Hindlimb muscle (tissue), 1 donor: ENCODE measurements at places on chromosomes 6 and 20. TPM values are rescaled to one million over a fixed set of nuclear protein-coding genes. Genes with fewer than 3 reads are reported as not detected.

DNA sequence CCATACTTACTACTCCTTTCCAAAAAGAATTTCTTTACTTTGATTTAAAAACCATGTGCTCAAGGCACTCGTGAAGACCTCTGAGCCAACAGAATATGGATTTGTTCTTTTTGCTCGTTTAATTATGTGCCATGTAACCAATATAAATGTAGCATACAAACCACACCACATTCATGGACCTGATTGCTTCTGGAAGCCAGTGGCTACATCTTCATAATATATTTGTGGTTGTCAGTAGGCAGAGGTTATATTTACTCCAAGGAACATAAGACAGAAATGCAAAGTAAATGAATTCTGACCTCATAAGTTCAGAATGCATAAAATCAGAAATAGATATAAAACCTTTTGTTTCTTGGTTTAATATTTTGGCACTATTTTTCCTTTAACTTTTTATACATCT lies 373.0 kb downstream of the HDGFL1 start:
- no peak for DNase-seq

Gene TMC2
- polyA plus RNA-seq, result 0.13 TPM

Gene TBXT
- not detected for polyA plus RNA-seq

GRCh38 chr20:4138056-4138455 lies 122.7 kb upstream of the RNF24 start:
- no peak for DNase-seq

DNA sequence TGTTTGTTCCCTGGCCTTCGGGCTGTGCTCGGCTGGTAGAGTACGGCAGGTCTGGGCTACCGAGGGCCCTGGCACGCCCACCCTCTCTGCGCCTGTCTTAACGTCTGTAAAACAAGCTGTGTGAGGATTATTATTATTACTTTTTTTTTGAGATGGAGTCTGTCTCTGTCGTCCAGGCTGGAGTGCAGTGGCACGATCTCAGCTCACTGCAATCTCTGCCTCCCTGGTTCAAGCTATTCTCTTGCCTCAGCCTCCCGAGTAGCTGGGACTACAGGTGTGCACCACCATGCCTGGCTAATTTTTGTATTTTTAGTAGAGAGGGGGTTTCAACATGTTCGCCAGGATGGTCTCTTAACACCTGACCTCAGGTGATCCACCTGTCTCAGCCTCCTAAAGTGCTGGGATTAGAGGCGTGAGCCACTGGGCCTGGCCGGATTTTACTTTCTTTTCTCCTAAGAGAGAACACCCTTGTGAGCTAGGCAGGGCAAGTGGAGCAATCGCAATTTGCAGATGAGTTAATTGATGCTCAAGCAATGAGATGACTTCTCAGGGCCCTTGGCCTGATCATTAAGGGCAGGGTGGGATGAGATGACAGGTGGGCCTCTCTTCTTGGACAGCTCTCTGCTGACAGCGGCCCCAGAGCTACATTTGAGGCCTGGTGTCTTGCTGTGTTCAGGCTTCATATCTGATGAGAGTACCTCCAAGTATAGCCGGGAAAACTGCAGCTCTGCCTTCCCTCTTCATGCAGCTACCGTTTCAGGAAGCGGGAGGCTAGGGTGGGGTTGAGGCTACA lies 859 bp upstream of the SMIM29 start:
- no peak for DNase-seq

GRCh38 chr20:34507702-34508413 lies 8.4 kb upstream of the DYNLRB1 start:
- no peak for DNase-seq

- DNase-seq, result no peak
Measured at GRCh38 chr6:117156741-117157140, 108.6 kb upstream of the VGLL2 start.

DNA sequence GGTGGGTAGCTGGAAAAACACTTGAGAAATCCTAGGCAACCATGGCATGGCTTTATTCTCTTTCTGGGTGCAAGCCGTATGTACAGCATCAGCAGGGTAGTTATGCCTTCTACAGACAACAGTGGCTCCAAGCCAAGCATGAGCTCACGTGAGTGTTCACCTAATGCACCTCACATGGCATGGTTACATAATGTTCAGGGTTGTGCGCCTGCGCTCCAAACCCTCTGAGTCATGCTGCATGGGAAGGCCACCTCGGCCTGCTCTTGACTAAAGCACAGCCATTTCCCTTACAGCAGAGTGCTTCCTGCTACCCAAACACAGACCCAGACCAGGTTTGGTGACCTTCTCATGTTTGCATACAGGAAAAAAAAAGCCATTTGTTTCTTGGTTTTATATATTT lies 96.2 kb downstream of the VIP start:
- DNase-seq, result no peak
